HFFc6 (cell line): ENCODE measurements at places on chromosomes 11 and 22. TPM values are rescaled to one million over a fixed set of nuclear protein-coding genes. Genes with fewer than 3 reads are reported as not detected.

GRCh38 chr11:26960281-26960680 lies 33.6 kb upstream of the FIBIN start:
- no peaks in the 10 kb centered on the region for H3K27me3 ChIP-seq
- no peak overlapping the region for H3K4me3 ChIP-seq
- peaks cover 3% of the 10 kb centered on the region; the same call in 1 of the 2 replicates for H3K36me3 ChIP-seq
- peaks cover 29% of the 10 kb centered on the region for H3K4me1 ChIP-seq
- peak overlapping the region; percentile 48 for H3K27ac ChIP-seq

- H3K4me3 ChIP-seq, result no peak overlapping the region
- no peaks in the 10 kb centered on the region; the same call in 1 of the 2 replicates for H3K36me3 ChIP-seq
- H3K4me1 ChIP-seq, result peaks cover 37% of the 10 kb centered on the region
- no peak overlapping the region; the same call in 1 of the 2 replicates for H3K27ac ChIP-seq
- H3K27me3 ChIP-seq, result peaks cover 6% of the 10 kb centered on the region
These were observed 12.5 kb downstream of the RAC2 start for GRCh38 chr22:37231406-37232139.

Gene MS4A6E
- total RNA-seq, result not detected in 2 replicates

DNA sequence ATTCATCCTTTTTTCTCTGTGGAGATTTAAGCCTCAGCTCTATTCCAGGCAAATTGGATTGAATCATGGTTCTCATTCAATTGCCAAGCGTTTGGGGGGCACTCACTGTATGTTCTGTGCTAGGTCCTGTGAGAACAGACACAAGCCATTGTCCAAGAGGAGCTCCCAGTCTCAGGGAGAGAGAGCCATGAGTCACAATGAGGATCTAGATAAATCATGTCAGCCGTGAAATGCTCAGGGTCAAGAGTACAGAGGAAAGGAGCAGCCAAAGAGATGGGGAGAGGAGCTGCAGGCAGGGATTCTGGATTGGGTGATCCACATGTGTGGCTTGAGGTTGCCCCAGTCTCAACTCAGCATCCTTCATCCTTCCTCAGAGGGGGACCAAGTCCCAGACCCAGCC lies 93.6 kb downstream of the FEZ1 start:
- H3K27me3 ChIP-seq, result peaks cover 45% of the 10 kb centered on the region
- no peak overlapping the region for H3K4me3 ChIP-seq
- no peaks in the 10 kb centered on the region for H3K36me3 ChIP-seq
- H3K4me1 ChIP-seq, result peaks cover 17% of the 10 kb centered on the region

- peaks cover 6% of the 10 kb centered on the region; the same call in 1 of the 2 replicates for H3K36me3 ChIP-seq
- H3K27ac ChIP-seq, result peak overlapping the region; percentile 60; the same call in 1 of the 2 replicates
- peaks cover 11% of the 10 kb centered on the region for H3K4me1 ChIP-seq
- no peak overlapping the region for H3K4me3 ChIP-seq
These were observed 19.3 kb downstream of the POLR3H start for GRCh38 chr22:41524809-41525449.

Gene CBLIF
- not detected in 2 replicates for total RNA-seq

GRCh38 chr11:12086271-12087074 lies 23.9 kb upstream of the MICAL2 start:
- peak; percentile 96 for DNase-seq
- H3K4me1 ChIP-seq, result peaks cover 80% of the 10 kb centered on the region
- peaks cover 26% of the 10 kb centered on the region; the same call in 1 of the 2 replicates for H3K36me3 ChIP-seq

DNA sequence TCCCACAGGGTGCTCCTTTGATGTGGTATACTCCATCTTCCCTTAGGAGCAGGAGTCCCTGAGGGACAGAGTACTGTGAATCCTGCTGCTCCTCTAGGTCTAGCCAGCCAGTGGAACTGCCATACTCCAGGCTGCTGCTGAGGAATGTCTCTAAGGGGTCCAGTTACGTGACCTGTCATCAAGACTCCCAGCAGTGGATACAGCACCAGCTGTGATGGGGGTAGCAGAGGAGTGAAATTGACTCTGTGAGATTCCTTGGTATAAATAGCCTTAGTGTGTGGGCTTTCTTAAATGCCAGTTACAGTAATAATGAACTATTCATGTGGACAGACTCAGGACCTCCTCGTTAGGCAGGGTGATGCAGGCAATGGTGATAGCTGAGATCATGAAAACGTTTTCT lies 140.4 kb upstream of the LUZP2 start:
- no peaks in the 10 kb centered on the region for H3K4me1 ChIP-seq
- no peak overlapping the region for H3K4me3 ChIP-seq
- no peak for DNase-seq
- H3K27ac ChIP-seq, result no peak overlapping the region
- H3K36me3 ChIP-seq, result no peaks in the 10 kb centered on the region

GRCh38 chr11:108958368-108959104 lies 293.7 kb downstream of the DDX10 start:
- peak overlapping the region; percentile 77 for H3K4me3 ChIP-seq
- peak overlapping the region; percentile 57 for H3K27ac ChIP-seq
- no peaks in the 10 kb centered on the region for H3K27me3 ChIP-seq
- peaks cover 14% of the 10 kb centered on the region for H3K36me3 ChIP-seq
- peaks cover 42% of the 10 kb centered on the region for H3K4me1 ChIP-seq
- peak; percentile 62 for DNase-seq

Gene TRPM5
- total RNA-seq, result not detected in 3 replicates

DNA sequence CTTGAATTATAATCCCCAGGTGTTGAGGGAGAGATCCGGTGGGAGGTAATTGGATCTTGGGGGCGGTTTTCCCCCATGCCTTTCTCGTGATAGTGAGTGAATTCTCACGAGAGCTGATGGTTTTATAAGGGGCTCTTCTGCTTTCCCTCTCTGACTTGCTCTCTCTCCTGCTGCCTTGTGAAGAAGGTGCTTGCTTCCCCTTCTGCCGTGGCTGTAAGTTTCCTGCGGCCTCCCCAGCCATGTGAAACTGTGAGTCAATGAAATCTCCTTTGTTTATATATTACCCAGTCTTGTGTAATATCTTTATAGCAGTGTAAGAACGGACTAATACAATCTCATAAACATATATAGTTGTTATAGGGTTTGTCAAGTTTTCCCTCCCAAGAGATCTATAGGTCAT lies 32.8 kb downstream of the KCNE3 start:
- DNase-seq, result no peak
- peaks cover 5% of the 10 kb centered on the region; the same call in 1 of the 2 replicates for H3K27me3 ChIP-seq
- H3K4me3 ChIP-seq, result no peak overlapping the region
- no peaks in the 10 kb centered on the region for H3K36me3 ChIP-seq
- H3K4me1 ChIP-seq, result peaks cover 14% of the 10 kb centered on the region
- no peak overlapping the region for H3K27ac ChIP-seq

- no peak overlapping the region for H3K27ac ChIP-seq
- peaks cover 11% of the 10 kb centered on the region for H3K27me3 ChIP-seq
- no peak overlapping the region for H3K4me3 ChIP-seq
These were observed 10.6 kb upstream of the SLC25A18 start for GRCh38 chr22:17552737-17553136.

GRCh38 chr11:66071381-66071801 lies 1.3 kb downstream of the PACS1 start:
- H3K4me3 ChIP-seq, result peak overlapping the region; percentile 97
- peaks cover 43% of the 10 kb centered on the region for H3K4me1 ChIP-seq

GRCh38 chr11:128705124-128705920 lies 11.4 kb downstream of the FLI1 start:
- peaks cover 26% of the 10 kb centered on the region for H3K36me3 ChIP-seq
- H3K27me3 ChIP-seq, result no peaks in the 10 kb centered on the region; the same call in 1 of the 2 replicates
- no peak for DNase-seq
- no peak overlapping the region for H3K27ac ChIP-seq
- no peak overlapping the region for H3K4me3 ChIP-seq

DNA sequence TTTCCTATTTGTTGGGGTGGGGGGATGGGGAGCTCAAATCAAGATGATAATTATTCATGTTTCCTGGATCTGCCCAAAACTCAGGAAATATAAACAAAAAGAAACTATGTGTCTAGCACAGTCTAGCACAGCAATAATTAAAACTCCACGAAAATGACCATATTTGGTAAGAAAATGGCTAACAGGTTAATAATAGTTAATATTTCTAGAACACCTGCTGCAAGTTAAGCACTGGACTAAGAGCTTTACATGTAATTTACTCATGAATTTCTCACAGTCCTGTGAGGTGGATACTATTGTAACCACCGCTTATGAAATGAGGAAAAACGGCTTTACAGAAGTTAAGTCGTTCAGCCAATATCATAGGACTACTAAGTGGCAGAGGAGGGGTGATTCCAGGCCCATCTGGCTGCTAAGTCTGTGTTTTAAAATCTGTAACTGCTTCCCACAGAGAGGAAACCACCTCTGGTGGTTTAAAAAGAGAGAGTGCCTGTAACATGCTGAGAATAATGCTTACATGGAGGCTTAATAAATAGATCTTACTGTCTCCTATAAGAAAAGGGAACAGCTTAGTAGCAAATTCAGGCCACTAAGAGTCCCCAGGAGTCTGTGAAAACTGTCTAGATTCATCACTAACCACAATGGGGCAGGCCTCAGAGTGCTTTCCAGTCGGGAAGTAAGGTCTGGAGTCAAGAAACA lies 11.0 kb upstream of the AMOTL1 start:
- DNase-seq, result no peak
- H3K36me3 ChIP-seq, result no peaks in the 10 kb centered on the region
- peaks cover 1% of the 10 kb centered on the region; the same call in 1 of the 2 replicates for H3K27me3 ChIP-seq
- H3K27ac ChIP-seq, result no peak overlapping the region
- H3K4me3 ChIP-seq, result no peak overlapping the region

Gene PPP6R3
- 58.8 to 67.6 TPM (median 67.3 TPM) in 3 replicates for total RNA-seq
